ENCODE measurements at places on chromosomes 7 and 10.

DNA sequence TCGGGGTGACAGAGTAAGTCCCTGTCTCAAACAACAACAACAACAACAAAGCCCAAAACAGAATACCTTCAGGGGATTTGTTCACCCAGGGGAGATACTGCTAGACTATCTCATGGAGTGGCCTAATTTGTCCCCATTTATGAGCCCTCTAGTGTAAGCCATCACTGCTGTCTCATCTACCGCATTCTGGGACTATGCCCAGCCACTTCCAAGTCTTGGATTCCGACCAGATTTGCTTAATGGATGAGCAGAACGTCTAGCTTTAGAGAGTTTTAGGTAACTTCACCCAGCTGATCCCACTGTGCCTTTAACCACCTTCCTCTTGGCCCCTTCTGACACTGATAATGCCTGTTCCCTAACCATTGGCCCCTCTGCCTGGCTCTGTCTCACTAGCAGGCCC, 47.1 kb downstream of the PAPSS2 start:
- DNase-seq: no peak

- DNase-seq: no peak
Measured at GRCh38 chr7:1103789-1104515, 16.0 kb downstream of the GPER1 start.

GRCh38 chr7:94223375-94224084, 171.2 kb upstream of the COL1A2 start:
- DNase-seq: no peak

- no peak for DNase-seq
Measured at GRCh38 chr7:120760050-120760449, 97.9 kb downstream of the TSPAN12 start.

GRCh38 chr10:86079088-86079487, 287.5 kb downstream of the GRID1 start:
- DNase-seq: no peak

GRCh38 chr7:155660758-155661093, 16.3 kb downstream of the RBM33 start:
- no peak for DNase-seq

DNA sequence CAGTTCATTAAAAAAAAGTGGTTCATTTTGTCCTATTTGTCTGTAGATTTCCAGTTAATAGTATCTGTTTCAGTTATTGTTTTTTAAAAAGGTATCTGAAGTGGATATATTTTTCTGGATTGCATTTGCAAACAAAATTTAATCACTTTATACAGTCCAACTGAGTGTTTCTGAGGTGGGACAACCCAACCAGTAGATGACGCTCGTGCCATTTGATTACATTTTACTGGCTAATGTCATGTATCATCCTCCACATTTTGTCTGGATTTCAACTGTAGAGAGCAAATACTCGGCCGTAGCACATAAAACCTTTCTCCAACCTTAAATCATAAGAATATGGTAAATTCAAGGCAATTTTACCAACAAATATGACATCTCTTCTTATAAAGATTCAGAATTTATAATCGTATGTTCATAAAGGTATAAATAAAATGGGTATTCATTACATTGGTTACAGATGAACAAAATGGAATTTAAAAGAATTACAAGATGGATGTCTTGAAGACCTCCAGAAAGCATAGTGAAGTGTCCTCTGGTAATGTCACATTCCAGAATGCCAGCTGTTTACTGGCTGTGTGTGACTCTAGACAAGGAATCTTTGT, 789.0 kb downstream of the PHTF2 start:
- no peak for DNase-seq

DNA sequence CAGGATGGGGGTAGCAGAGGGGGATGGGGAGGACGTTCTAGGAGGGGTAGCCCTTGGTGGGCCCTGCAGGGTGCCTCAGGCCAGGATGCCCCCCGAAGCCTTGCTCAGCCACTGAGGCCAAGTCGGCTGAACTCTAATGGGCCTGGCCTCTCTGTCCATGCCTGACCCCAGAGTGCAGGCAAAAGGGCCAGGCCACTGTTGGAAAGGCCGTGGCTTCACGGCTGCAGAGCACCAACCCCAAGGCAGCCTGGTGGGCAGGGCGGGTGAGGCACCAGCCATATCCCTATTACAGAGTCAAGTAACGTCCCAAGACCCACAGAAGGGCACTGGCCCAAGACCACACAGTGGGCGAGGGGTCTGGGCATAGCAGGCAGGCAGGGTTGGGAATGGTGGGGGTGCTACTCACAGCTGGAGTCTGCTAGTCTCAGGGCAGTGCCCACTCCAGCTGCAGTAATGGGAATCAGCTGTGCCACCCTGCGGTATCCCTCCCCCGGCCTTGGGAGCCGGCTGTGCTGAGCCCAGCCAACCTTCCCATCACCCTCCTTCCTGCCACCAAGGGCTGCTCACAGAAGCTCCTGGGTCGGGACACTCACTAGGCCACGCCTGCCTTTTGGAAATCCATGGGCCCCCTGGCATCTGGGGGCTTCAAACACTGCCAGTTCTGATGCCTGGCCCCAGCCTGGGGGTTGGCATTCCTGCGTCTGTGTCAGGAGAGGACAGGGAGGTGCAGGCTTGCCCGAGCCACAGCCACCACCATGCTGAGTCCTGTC, 4.0 kb upstream of the LFNG start:
- no peak for DNase-seq

GRCh38 chr7:20301311-20301939, 29.3 kb upstream of the ITGB8 start:
- no peak for DNase-seq

DNA sequence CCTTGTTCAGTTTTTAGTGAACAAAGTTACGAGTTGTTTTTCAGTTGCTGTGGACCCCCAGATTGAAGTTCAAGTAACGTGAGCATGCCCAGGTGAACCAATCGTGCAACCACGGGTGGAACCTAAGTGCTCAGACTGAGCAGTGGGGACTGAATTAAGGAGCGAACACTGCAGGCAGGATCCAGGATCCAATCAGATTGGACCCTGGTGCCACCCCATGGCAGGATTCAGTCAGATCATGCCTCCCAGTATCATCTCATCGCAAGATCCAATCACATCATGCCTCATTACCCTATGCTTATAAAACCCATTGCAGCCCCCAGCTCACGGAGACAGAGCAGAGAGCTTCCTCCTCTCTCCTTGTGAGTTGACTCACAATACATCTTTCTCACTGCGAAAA, 80.9 kb downstream of the PFKFB3 start:
- DNase-seq: no peak

- no peak for DNase-seq
Measured at GRCh38 chr10:61937631-61938351, 36.3 kb downstream of the ARID5B start.

DNA sequence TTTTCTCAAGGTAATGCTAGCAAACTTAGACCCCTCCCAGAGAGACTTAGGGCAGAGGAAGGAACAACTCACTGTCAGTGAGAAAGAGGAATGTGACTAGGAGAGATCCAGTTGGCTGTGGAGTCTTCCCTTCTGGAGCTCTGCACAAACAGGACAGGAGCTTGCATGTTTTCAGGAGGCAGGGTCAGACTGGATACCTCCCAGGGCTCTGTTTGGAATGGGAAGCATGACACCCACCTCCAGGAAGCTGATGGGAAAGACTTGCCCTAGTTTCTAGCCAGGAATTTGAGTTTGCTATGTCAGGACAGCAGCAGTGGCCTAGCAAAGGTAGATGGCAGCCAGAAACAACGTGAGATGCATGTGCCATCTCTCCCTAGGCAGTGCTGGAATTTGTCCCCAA, 40.6 kb downstream of the GHRHR start:
- no peak for DNase-seq

- DNase-seq: no peak
Measured at GRCh38 chr10:116385311-116385710, 42.3 kb upstream of the PNLIPRP3 start.

GRCh38 chr10:35684586-35684985, 42.5 kb upstream of the FZD8 start:
- DNase-seq: no peak

Measured in effector memory CD8-positive, alpha-beta T cell (primary cell).